ENCODE measurements at places on chromosomes 12 and 14.

- DNase-seq: no peak
Observed at GRCh38 chr12:112239020-112239419, 113.7 kb downstream of the TRAFD1 start.

- DNase-seq: no peak
Observed at GRCh38 chr12:107091381-107091780, 2.0 kb downstream of the CRY1 start.

DNA sequence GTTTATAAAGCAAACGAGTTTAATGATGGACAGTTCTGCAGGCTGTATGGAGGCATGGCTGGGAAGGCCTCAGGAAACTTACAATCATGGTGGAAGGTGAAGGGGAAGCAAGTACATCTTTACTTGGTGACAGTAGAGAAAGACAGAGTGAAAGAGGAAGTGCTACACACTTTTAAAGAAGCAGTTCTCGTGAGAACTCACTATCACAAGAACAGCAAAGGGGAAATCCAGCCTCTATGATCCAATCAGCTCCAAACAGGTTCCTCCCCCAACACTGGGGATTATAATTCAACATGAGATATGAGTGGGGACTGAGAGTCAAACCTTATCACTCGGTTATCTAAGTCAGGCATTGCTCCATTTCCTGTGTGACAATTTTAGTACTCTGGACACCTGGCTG lies 189.9 kb upstream of the CNTN1 start:
- DNase-seq: no peak

- no peak for DNase-seq
Observed at GRCh38 chr12:128908254-128908653, 55.0 kb downstream of the GLT1D1 start.

DNA sequence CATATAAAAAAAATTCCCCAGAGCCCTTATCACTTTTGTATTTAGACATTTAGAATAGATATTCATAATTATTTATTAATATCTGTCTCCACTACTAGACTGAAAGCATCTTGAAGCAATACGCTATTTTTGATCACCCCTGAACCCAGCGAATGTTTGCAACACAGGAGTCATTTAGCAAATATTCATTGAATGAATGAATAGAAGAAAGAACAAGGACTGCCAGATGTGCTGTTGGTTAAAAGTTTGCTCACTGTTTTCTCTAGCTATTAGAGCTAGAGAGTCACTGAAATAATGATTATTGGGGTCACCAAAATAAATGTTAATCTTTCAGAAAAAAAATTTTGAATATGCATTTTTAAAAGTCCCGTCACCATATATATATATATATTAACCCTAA lies 174.3 kb downstream of the ACSS3 start:
- no peak for DNase-seq
